ENCODE measurements at places on chromosomes 6 and 20.
A peak's percentile ranks its signal among the peaks of the same experiment; 100 is the strongest.

GRCh38 chr20:29306390-29307072 is 1950.9 kb upstream of the DEFB115 start:
- DNase-seq: no peak

DNA sequence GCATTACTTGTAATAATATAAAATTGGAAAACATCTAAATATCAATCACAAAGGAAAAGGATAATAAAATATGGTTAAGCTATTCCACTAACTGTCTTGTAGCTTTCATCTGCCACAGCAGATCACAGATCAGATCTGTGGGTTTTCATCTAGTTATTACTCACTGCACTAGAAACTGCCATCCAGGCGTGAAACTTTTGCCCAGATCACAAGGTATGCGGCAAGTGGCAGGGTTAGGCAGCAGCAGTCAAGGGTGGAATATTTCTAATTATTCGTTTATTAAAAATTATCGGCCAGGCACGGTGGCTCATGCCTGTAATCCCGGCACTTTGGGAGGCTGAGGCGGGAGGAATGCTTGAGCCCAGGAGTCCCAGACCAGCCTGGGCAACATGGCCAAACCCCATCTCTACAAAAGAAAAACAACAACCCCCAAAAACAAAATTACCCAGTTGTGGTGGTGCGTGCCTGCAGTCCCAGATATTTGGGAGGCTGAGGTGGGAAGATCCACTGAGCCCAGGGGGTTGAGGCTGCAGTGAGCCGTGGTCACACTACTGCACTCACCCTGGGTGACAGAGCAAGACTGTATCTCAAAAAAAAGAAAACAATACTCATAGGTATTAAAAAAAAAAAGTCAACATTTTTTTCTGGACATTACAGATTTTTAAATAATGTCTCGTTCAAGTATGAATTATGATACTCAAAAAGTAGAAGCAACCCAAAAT is 32.1 kb downstream of the BEND3 start:
- DNase-seq: no peak

DNA sequence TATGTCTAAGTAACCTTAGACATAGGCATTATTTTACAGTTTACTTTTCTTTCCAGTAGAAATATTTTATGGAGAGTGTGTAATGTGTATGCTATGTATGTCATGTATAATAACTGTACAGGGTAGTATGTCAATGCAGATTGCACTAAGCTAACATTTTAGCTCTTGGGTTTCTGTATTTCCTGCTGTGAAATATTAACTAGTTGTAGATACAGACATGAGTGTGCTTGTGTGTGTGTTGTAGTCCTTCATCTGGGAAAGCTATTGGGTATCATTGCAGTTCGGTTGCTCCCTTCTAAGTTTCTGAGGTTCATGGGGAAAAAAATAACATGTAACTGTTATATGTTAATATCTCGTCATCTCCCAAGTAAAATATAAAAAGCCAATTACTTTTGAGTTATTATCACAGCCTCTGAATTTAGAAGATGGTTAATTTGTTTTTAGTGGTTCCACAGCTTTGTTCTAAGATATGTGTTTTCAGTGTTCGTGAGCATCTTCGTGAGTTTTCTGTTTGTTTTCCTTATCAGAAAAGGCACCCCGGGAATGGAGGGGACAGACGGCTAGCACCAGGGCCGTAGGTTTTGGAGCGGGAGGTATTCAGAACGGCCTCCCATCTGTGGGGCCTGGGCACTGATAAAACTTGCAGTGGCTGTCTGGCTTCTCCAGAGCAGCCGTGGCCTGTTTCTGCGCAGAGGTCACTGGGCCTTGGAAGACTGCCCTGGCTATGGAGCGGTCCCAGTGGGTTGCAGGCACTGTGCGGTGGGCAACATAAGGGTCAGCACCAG is 215.0 kb downstream of the ARID1B start:
- no peak for DNase-seq

DNA sequence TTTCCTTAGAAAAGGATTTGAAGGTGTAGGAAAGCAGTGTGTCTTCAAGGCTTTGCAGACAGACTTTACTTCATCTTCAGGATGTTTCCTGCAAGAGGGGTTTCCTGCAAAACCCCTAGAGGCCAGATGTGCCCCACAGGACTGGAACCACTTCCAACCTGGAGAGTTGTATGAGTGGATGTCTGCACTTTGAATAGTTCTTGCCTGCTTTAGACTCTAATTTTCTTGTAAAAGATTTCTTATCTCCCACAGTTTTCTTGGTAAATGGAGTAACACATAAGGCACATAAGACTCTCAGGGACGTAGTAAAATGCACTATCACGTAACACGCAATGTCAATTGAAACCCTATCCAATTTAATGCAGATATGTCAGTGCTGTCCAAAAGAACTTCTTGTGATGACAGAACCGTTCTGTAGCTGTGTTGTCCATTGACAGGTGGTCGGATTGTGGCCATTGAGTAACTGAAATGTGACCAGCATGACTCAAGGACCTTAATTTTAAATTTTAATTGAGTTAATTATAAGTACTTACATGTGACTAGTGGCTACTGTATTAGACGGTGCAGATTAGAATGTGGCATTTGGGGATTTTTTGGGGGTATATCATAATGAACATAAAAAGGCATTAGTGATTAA is 118.7 kb downstream of the JARID2 start:
- DNase-seq: no peak

- no peak for DNase-seq
Observed at GRCh38 chr6:144347448-144347759, 62.3 kb downstream of the UTRN start.

GRCh38 chr6:151493804-151494234 is at the start of gene CCDC170:
Gene CCDC170, plus strand, starts transcription at chr6:151494017. Its CDS starts 112 bp downstream, at chr6:151494129.
- DNase-seq: no peak

DNA sequence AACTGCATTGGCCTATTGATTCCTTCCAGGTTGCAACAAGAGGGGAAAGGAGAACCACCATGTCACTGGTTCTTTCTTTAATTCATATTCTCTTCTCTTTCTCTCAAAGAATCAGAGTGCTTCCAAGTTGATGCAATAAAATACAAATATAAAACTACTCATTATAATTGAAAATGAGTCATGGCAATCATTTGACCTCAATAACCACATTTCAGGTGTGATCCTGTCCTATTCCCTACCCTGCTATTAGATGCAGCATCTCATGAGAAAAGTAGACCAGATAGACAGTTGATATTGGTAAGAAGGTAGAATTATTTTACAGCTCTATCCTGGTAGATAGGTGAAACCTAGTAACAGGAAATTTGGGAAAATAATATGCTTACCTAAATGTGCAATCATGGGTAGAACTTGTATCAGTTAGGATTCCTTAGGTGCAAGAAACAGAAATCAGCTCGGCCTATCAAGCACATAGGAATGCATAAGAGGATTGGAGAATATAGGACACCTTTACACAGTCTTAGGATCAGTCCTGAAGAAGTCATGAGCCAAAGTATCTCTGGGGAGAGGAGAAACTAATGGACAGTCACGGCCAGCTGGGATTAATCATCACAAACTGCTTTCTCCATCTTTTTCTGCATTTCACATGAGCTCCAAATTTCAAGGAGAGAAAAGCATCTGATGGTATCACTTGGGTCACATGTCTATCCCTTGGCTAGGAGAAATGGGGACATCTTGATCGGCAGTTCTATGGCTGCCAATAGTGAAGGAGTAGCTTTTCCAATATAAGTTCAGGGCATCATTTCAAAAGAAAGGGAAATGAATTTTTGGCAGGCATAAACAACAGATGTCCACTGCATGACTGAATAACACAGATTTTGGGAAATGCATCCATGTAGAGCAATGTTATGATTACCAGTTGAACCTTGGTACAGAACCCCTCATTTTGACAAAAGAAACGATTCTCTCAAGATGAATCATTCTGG is 19.3 kb upstream of the RNF146 start:
- no peak for DNase-seq

DNA sequence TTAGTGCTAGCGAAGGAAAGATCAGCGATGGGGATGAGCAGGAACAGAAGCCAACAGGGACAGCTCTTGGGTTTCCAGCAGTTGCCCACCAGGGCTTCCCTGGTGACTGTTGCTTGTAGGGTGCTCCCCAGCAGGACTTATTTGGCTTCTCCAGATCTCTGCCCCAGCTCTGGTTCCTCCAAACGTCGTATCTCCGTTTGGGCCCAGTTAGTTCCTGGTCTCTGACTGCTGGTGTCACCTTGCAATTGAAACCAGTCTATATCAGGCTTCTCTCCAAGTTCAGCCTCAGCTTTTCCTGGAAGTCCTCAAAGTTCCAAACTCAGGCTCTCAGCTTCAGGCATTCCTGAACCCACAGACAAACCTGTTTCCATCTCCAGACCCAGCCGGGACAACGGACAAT is 70.8 kb upstream of the NXT1 start:
- DNase-seq: no peak

DNA sequence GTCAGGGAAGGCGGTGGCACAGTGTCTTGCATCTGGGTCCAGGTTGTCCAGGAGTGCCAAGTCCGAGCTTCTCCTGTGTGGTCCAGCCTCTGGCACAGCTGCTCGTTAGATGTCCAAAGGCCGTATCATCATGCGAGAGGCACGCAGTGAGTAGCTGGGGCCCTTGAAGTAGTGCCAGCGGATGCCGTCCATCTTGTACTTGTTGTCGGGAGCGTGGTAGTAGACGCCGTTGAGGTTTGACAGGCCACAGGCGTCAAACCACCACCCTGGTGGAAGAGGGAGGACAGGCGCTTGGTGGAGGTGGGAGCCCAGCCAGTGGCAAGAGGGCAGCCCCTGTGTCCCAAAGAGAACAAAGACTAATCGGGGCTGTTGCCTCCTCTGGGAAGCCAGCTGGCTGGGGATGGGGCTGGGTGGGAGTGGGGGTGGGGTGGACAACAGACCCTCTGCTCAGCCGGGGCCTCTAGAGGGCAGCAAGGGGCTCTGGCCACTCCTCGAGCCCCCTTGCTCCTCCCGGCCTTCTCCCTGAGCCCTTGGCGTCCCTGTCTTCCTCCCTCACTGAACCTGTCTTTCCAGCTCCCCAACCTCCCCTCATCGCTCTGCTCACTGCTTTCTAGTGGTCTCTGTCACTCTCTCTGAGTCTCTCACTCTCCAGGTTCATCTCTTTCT is 39.5 kb downstream of the FAM110A start:
- DNase-seq: no peak

DNA sequence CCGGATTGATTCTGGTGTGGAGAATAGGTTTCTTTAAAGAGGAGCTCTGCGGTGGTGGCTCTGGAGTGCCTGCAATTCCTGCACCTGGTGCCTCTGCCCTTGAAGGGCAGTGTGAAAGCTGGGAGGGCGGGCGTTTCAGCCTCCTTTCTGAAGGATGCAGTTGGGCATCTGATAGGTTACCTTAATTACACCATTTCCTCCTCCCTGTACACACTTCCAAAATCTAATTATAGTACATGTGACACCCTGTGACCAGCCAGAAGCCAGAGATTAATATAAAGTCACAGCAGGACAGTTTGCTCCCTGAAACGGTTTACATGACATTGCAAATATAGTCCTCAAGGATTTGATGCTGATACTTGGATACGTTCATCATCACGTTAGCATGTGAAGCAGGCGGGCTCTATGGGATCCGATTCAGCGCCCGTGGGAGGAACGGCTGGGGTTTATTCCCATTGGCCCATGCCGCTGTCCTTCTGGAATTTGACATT is 548.2 kb downstream of the QKI start:
- no peak for DNase-seq

DNA sequence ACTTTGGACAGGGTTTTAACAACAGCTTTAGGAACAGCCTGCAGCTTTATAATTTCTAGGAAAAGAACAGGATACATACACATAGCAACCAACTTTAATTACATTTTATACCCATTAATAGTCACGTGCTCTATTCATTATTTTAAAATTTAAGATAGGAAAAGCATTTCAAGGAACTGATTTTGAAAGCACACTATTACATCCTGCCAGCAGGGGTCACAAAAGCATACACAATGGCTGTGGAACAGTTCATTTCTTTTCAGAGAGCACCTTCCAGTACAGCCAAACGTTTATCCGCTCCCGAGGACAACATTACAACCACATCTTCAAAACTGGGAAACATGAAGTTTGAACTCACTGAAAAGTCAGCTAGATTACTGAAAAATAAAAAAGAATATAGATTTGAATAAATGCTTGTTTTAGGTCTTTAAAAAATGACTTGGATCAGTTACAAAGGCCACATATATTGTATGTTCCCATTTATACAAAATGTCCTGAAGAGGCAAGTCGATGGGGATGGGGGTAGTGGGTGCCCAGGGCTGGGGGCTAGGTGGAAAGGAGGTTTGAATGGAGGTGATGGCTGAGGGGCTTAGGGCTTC is 104.6 kb upstream of the EXOC2 start:
- peak; percentile 14 for DNase-seq

GRCh38 chr6:152223636-152224035 is 413.5 kb downstream of the SYNE1 start:
- DNase-seq: no peak

DNA sequence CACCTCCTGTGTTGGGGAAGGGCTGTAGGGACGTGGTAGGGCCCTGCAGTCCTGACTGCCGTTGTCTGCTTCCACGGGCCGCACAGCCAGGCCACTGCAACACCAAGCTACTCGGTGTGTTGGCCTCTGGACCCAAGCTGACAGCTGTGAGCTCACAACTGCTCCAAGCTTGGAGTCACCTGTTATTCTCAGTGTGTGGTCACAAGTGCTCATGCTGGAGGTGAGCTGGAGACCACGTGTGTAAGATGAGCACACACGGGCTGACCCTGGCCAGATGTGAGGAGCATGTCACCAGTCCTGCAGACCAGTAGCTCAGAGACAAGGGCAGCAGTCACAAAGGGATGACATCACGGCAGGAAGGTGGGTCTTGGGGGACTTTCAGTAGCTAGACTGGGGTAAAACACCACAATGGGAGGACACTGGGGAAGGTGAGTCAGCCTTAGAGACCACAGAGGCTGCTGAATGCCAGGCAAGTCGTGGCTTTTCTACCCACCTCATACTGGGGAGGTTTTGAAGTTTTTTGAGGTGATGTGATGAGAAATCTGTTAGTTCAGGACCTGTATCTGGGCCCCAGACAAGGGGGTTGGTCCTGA is 87.3 kb downstream of the FAM120B start:
- DNase-seq: no peak

- no peak for DNase-seq
Observed at GRCh38 chr6:169096388-169096787, 157.3 kb downstream of the THBS2 start.

DNA sequence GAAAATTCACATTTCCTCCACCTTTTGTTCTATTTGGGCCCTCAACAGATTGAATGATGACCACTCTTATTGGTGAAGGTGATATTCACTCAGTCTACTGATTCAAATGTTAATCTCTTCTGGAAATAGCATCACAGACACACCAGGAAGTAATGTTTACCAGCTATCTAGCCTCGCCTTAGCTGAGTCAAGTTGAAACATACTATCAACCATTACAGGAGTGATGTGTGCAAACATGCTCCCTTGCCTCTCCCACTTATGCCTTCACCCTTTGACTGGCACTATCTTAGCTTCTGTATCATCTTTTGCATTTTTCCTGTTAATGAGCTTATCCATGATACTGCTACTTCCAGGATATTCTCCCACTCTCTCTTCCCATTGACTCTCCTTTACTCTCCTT is 191.9 kb downstream of the CENPW start:
- no peak for DNase-seq

GRCh38 chr6:76861403-76861802 is 601.9 kb downstream of the HTR1B start:
- DNase-seq: no peak

Data from activated T-cell treated with anti-CD3 and anti-CD28 coated beads, Interleukin-2, amount 50 U/mL, for 4 hours (primary cell).